ENCODE measurements at places on chromosomes 3 and 15.
A peak's percentile ranks its signal among the peaks of the same experiment; 100 is the strongest.

DNA sequence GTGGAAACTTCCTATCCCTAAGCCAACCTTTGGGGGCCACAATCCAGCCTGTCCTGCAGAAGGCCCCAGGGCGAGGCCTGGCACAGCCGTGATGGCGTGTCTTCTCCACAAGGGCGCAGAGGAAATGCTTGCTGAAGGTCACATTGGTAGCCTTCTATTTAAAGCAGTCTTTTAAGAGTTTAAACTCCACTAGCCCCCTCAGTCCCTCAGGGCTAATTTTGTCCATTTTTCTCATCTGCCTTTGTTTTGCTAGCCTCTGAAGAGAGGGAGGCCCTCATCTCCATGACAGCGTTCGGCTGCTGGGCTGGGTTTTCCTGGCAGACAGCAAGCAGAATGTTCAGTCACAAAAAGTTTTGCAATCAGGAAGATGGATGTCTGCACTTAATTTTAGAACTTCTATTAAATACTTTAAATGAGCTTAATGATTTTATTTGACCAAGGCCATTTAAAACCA lies 40.8 kb downstream of the RARB start:
- DNase-seq: peak; percentile 83

DNA sequence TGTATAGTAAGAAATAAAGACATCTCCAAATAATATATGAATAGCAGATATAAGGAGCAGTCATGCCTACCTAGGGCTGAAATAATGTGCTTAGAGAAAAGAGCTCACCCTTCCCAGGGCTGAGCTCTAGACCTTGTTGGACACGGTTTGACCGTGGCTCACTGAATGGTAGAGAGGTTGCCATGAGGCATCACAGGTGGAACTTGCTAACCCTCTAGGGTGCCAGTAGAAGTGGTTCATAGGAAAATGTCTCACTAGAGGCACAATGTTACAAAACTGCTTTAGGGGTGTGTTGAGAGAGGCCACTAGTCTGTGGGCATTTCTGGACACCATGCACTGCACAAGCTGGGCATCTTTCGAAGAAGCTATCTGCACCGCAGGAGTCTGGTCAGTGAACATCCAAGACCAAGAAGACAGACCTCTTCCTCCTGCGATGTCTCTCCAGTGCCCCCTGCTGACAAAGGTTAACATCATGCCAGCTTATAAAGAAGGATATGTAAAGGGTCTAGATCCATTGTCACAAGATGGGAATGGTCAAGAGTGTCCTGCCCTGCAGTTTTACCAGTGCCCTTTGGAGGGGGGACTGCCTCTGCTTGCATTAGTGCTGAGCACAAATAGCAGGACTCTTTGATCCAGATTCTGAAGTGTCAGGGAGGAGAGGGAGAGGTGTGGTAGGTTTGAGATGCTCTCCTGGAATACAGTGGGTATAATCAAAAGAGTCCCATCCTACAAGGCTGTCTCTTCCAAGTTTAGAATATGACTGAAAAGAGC lies 266.8 kb downstream of the ZNF385D start:
- DNase-seq: peak; percentile 39

GRCh38 chr3:81442758-81443456 lies 318.5 kb downstream of the GBE1 start:
- no peak for DNase-seq

DNA sequence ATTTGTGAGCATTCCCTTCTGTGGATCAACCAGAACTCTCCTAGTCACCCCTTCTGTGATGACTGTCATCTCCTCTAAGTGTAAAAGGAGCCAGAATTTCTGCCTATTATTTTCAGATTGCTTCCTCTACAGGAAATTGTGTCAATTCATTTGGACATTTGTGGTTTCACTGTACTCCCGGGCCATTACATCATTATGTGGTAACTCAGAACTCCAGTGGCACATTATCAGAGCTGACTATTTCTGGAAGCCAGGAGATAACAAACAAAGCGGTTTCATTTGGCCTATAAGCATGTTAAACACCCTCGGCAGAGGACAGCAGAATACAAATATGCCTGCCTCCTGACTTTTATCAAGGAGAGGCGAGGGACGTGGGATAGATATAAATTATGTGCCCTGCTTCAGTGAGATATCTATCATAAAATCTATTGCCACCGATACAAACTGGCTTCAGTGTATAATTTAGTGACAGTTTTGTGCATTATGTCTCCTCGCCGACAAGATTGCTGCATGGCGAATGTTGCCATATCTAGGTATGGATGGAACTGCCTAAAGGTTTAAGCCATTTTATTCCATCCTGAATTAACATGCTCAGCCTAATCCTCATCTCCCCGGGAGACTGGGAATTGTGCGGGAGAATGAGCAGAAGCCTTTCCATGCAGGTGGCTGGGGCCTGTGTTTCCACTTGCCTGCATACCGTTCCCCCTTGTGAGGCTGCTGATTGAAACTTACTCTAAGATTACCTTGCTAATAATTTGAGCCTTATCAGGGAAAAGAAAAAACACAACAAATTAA lies 193.4 kb upstream of the SEMA6D start:
- no peak for DNase-seq

GRCh38 chr15:47711655-47712054 lies 5.7 kb upstream of the SEMA6D start:
- DNase-seq: no peak

DNA sequence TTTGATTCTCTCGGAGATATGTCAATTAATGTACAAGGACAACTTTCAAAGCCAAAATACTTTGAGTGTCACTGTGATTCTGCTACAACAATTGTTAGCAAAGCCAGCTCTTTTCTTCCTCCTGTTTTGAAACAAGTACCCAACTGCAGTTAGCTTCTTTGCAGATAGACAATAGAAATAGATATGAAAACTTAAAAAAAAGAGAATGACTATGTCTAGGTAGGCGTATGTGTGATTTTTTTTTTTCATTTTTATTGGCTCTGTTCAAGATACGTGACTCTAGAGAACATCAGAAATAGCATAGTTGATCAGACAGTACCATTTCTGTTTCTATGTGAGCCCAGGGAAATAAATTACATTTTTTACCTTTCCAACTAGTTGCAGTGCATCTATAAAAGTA lies 142.9 kb upstream of the CNTN4 start:
- DNase-seq: no peak

- DNase-seq: no peak
Observed at GRCh38 chr3:119401069-119401468, 62.3 kb downstream of the TMEM39A start.

DNA sequence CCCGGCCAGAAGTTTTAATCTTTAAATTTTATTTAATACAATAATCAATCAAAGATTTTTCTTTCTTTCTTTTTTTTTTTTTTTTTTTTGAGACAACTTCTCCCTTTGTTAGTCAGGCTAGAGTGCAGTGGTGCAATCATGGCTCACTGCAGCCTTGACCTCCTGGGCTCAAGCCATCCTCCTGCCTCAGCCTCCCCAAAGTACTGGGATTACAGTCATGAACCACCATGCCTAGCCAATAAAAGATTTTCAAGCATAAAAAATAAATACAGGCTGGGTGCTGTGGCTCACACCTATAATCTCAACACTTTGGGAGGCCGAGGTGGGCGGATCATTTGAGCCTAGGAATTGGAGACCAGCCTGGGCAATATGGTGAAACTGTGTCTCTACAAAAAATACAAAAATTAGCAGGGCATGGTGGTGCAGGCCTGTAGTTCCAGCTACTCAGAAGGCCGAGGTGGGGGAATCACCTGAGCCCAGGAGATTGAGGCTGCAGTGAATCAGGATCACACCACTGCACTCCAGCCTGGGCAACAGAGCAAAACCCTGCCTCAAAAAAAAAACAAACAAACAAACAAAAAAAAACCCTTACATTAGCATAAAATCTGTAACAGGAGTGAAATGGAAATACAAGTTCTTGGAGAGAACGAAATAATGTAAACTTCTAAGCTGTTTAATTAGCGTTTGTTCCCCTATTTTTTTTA lies 29.1 kb upstream of the SRP14 start:
- no peak for DNase-seq

DNA sequence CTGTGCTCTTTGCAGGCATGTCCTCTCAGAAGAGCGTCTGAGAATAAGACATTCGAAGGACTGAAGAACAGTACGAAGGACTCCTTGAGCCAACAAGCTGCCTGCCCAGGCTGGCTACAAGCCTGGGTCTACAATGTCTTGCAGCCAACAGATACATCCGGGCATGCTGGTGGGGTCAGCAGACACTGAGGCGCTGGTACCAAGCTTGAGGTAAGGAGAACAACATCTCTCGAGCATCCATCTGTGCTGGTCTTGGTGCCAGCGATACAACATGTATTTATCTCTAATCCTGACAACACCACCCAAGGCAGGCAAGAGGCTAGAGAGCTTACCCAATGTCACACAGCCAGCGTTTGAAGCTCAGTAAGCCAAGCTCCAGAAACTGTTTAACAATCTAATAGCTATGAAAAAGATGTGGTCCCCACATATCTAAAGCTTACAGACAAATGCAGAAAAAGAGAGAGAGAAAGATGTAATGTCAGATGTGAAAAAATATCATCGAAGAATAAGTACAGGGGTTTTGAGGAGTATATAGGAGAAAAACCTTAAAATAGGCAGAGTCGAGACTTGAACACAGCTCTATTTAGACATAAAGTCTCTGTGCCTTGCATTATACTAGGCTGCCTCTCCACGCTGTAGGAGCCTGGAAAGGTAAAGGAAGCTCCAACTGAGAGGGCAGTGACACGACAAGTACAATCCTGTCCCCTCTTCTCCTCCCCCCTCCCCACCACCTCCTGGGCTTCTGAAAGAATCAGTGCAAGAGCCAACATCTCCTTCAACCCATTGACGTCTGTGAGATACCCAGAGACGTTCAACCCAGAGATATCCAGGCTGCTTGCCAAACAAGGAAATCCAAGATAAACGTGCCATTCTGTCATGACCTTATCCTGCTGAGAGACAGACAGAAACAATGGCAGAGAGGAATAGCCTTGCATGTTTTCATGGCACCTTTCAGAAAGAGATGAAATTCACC lies 39.4 kb downstream of the WWTR1 start:
- DNase-seq: no peak

DNA sequence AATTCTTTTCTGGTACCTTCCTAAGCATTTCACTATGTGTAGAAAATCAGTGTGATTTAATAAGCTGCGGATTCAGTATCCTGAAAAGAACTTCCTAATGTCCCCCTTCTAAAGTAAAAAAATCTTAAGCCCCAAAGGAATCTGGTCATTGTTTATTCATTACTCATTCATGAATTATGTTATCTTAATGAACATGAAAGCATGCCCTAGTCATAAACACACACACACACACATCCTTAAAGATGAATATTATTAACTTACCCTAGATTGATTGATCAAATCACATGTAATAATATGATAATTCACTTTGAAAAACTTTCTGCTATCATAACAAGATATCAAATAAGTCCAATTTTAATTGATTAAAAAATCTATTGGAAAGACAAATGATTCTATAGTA lies 96.4 kb upstream of the BFSP2 start:
- no peak for DNase-seq

GRCh38 chr15:23072633-23073032 lies 33.3 kb upstream of the TUBGCP5 start:
- no peak for DNase-seq

DNA sequence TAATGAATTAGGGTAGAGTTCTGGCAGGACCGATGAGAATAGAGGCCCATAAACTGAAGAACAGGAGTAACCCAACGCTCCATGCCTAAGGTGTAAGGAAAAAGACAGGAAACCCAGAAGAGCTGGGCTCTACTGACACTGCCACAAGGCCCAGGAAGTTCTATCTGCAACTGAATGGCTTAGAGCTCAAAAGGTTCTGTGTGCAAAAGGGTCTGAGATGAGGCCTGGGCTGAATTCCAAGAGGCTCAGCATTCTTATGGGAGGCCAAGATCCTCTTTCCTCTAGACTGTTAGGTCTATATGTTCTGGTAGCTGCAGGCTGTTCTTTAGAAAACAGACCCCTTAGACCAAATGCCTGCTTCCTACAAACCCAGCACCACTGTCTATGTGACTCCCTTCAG lies 30.5 kb upstream of the PRSS50 start:
- no peak for DNase-seq

- no peak for DNase-seq
Observed at GRCh38 chr3:61595826-61596225, 34.5 kb downstream of the PTPRG start.

GRCh38 chr15:89360294-89360971 lies 25.8 kb upstream of the POLG start:
- DNase-seq: no peak

- DNase-seq: no peak
Observed at GRCh38 chr15:75025107-75025506, 1.7 kb downstream of the PPCDC start.

GRCh38 chr3:188948997-188949389 lies 222.8 kb upstream of the TPRG1 start:
- no peak for DNase-seq

DNA sequence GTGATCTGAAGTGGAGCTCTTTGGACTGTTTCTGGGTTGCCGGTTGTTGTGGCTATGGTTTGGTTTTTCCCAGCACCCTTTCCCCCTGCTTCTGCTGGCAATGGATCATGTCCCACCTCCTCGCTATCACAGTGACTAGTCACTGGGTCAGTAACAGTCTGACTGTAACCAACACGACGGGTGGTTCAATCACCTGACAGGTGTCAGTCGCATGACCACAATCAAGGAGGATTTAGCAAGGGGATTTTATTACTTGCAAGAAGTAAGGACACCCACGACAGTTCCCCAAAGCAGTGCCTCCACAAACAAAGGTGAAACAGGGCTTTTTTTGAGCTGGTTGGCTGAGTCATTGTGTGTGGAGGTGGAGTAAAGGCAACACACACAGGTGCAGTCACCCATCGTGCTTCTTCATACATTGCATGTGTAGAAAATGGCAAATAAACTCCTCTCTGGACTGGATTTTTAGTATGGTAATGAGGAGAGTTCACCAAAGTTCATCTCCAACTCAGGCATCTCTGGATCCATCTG lies 58.8 kb upstream of the FAM3D start:
- no peak for DNase-seq

GRCh38 chr3:129942296-129942695 lies 32.2 kb upstream of the TRH start:
- peak; percentile 55 for DNase-seq

DNA sequence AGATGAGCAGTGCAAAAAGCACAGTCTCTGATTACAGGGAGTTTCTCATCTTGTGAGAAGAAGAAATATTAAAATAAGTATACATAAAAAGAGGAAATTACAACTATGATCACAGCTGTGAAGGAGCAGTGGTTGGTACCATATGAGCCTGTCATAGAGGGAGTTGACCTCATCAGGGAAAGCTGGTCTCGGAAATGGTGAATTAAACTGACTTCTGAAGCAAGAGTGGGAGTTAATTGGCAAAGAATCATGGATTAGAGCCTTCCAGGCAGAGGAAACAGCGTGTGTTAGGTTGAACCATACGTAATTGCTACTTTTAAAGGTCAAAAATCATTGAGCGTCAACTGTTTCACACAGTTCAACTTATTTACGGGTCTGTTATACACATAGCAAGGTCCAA lies 539.1 kb downstream of the EDEM1 start:
- DNase-seq: no peak

Data from renal pelvis (tissue), 12 donors.